Fibroblast of skin of back (primary cell): ENCODE measurements at places on chromosomes 1 and 21.

- peak; percentile 91 for DNase-seq
Observed at GRCh38 chr1:29243871-29244200, 7.5 kb downstream of the PTPRU start.

DNA sequence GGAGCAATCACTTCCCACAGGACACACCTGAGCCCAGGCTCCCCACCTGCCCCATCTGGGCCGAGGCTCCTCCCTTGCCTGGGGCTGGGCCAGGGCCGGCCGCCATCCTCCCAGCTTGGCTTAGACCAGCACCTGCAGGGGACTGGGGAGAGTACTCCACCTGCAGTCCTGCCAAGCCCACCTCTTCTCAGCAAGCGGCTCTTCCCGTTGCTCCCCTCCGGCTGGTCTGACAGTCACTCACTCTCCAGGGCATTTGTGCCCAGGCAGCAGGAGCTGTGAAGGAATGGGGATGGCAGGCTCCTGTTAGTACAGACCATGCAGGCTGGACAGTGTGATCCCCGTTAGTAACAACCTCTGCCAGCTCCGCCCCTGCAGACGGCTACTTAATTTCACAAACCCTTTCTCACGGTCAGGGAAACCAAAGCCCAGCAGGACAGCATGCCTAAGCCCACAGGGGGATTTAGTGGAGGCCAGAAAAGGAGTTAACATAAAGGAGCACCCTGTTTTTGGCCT lies at the start of gene FYB2:
FYB2 (minus strand) TSS at position 18 of the 513 bp plus-strand sequence. CDS start 114 bp downstream, outside the sequence.
- peak; percentile 18 for DNase-seq

DNA sequence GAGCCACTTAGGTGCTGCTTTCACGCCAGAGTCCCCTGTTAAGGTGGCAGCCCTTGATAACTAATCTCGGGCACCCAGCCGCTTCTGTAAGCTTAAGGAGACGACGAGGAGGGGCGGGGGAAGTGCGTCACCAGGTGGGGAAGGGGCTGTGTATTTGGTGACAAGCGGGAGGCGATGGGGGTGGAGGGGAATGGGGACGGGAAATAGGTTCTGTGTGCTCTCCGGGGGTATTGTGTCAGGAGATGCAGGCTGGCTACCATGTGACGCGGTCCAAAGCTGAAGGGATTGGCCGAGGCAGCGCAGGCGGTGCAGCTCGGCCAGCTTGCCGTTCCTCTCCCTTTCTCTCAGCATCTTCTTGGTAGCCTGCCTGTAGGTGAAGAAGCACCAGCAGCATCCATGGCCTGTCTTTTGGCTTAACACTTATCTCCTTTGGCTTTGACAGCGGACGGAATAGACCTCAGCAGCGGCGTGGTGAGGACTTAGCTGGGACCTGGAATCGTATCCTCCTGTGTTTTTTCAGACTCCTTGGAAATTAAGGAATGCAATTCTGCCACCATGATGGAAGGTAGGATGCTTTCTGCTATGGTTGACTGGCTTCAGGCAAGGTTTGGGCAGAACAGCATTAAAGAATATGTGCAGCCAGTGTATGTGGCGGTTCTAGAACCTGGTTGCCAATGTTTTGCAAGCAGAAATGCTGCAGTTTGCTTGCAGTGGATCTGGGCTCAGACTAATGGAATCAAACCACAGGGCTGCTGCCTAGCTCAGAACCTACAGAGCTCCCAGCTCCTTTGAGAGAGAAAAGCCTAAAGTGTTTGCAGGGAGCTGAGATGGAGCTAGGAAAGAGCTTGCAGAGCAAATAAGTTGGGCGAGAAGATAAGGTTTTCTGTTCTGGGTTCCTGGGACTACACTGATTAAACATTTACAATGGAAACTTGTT lies at the start of gene SGIP1:
SGIP1 (plus strand) TSS at position 350 of the 937 bp plus-strand sequence; CDS start at position 556, 206 bp downstream.
- DNase-seq: peak; percentile 56

DNA sequence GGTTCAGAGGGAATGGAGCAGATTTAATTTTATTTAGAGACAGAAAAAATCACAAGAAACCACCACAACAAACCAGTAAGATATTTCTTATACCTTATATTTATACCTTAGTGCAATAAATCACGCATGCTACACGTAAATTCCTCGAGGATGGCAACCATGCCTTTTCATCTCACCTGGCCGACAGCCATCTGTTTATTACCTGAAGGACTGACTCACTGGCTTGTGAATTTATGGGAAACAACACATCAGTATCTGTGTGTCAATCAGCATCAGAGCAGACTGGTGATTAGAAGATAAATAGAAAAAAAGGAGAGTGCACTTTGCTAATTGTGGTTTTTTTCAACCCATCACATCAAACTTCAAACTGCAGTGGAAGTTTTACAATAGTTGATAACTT lies 58.4 kb downstream of the S1PR1 start:
- no peak for DNase-seq

DNA sequence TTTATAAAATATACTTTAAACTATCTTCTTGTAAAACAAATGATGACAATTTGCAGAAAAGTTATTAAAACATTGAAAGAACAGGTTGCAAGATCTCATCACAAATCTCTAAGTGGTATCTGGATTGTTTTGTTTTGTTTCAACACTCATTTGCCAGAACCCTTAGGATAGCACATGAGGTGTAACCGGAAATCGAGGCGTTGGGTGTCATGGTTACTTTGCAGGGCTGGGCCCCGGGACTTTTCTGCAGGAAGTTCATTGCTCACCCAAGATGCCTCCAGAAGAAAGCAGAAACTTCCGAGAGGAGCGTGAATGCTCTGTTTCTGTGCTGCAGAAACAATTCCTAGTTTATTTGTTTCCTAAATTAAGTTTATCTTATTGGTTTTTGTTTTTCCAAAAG lies 2.5 kb downstream of the DISC1 start:
- no peak for DNase-seq

- DNase-seq: peak; percentile 6
Observed at GRCh38 chr1:194533641-194534040, 1347.2 kb upstream of the B3GALT2 start.

DNA sequence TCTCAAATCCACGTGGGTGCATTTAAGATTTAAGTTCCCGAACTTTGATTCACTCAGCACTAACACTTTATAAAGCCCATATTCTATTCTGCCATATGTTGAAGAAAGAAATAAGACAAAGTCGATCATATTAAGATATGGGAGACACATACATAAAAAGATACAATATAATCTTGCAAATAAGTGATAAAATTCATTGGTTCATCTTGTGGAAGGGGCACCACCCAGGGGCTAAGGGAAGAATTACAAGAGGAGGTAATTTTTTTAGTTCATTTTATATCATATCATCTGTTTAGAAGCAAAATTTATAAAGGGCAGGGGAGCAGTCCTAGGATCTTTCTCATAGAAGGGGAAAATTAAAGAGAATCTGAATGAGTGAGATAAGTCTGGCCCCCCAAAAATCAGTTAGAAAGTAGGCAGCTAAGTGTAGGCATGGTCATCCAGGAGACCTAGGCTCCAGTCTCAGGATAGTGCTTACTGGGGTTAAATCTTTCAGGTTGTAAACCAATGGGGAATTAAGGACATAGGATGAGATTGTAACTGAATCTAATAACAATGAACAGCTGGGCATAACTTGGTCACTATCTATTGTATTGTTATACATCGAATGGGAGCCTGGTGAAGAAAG lies 124.2 kb upstream of the L1TD1 start:
- DNase-seq: peak; percentile 17

DNA sequence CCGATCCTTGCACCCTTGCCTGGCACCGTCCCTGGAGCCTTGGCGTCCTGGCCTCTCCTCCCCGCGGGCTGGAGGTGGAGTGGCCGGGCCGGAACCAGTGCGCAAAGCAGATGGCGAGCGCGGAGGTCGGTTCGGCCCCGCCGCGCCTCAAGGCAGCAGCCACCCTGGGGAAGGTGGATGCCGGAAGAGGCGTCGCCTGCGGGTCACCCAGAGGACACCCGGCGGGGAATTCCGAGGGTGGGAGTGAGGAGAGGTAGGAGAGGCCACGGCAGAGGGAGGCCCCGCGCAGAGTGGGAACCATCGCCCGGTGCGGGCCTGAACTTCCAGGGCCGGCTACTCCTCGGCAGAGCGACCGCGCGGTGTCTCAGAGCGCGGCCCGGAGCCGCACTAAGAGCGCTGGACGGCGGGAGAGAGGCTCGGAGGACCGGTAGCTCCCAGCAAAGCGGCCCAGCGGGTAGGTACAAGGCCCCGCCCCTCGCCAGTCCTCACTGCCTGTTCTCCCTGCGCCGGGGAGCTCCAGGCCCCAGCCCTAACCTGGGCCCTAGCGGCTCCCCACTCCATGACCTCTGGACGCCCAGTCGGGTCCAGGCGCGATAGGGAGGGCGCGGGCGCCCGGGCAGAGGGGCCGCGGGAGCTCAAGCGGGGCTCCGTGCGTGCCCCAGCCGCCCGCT lies at the start of gene RNF207:
RNF207 (plus strand) TSS at position 271 of the 671 bp plus-strand sequence. CDS start 417 bp downstream, outside the sequence.
- DNase-seq: peak; percentile 72

GRCh38 chr21:38923429-38923828 lies 117.7 kb downstream of the ETS2 start:
- DNase-seq: no peak

GRCh38 chr1:198699167-198700015 lies 60.6 kb downstream of the PTPRC start:
- peak; percentile 24 for DNase-seq

GRCh38 chr1:156245451-156246232 lies 2.2 kb downstream of the PAQR6 start:
- no peak for DNase-seq

- DNase-seq: no peak
Observed at GRCh38 chr1:87169263-87169910, 159.3 kb upstream of the LMO4 start.

GRCh38 chr1:247054992-247055415 lies 23.6 kb downstream of the ZNF670 start:
- peak; percentile 46 for DNase-seq

DNA sequence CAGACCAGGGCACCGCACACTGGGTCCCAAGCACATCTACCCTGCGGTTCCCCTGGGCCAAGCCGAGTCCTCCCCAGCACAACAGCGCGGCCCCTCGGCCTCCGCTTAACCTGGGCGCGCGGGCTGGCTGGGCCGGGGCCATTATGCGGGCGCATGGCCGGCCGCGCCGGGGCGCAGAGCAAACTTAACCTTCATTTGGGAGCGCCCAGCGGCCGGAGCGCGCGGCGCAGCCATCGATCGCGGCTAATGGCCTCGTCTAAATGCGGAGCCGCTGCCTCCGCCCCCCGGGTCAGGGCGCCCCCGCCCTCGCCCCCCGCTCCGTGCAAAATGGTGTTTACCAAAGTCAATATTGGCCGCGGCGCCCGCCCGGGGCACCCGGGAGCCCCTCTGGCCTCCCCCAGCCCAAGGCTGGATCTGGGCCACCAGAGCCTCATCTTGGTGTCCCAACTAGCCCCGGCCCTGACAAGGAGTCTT lies 272.1 kb downstream of the TRABD2B start:
- no peak for DNase-seq

- DNase-seq: no peak
Observed at GRCh38 chr1:53946252-53947171, at the start of gene LRRC42. LRRC42 (plus strand) TSS chr1:53946350; CDS start chr1:53952000, 5,650 bp downstream.

- peak; percentile 56 for DNase-seq
Observed at GRCh38 chr1:102191723-102192122, 195.0 kb upstream of the OLFM3 start.

- peak; percentile 15 for DNase-seq
Observed at GRCh38 chr1:165641231-165641987, 10.4 kb downstream of the MGST3 start.

GRCh38 chr1:151013518-151013917 lies 5.3 kb downstream of the PRUNE1 start:
- DNase-seq: no peak

- no peak for DNase-seq
Observed at GRCh38 chr1:59915516-59915915, 11.1 kb downstream of the CYP2J2 start.

- DNase-seq: no peak
Observed at GRCh38 chr1:187755536-187755935, 926.8 kb downstream of the PLA2G4A start.

DNA sequence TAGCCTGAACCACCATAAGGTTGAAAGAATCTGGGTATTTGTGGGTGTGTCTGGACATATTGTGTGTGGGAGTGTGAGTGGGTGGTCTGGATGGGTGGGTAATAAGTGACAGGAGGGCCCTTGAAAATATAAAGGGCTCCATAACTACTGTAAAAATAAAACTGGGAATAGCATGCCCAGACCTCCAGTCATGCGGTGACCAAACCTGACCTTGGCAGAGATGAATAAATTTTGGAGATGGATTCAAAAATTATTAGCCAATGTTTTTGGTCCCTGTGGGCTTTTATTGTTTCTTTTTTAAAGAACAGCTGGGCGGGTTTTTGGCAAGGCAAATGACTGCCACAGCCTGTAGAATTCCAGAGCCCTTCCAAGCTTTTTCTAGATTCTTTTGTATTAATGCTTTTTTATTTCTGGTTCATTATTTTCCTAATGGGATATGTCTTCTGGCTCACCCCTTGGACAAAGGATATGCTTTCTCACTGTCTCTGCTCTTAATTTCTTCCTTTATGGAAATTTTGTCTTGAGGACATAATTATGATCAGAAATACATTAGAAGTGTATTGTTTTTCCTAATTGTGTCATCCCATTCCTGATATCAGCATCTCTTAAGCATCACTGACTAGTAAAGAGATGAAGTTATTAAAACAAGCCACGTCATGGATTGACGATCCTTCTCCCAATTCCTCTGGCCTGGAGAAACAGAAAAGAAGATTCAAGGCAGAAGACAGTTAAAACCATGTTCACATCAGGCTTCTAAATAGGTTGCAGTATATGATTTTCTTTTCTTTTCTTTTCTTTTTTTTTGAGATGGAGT lies 69.5 kb downstream of the NTMT2 start:
- peak; percentile 43 for DNase-seq

DNA sequence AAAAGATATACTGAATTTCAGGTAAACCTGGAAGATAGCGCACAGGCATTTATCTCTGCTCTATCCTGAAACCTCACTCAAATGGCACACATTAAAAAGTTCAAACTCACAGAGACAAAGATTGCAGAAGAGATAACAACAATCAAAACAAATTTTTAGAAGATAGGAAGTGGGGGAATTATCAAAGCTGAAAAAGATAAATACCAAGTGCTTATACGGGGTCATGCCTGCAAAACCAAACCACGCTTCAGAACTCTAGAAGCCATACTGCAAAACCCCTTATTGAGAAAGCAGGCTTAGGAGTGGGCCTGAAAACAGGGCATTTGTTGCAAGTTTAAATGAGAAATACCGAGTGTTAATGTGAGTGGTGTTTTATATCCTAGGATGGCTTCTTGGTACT lies 76.8 kb downstream of the BARHL2 start:
- DNase-seq: no peak

DNA sequence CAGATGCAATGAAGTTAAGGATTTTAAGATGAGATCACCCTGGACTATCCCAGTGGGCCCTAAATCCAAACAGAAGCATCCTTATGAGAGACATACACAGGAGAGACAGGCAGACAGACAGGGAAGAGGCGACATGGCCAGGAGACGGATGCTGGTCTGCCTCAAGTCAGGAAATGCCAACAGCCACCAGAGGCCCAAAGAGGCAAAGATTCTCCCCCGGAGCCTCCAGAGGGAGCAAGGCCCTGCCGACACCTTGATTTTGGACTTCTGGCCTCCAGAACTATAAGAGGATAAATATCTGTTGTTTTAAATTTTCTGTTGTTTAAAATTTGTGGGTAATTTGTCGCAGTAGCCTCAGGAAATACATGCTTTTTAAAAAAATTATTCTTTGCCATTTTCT lies 116.4 kb downstream of the GLIS1 start:
- DNase-seq: no peak
